ENCODE measurements at places on chromosomes 7 and 10. TPM values are rescaled to one million over a fixed set of nuclear protein-coding genes. Genes with fewer than 3 reads are reported as not detected.

SEMA3C gene
- 17.4 TPM for total RNA-seq

STOX1 gene
- total RNA-seq, result 5.5 TPM

KEL gene
- not detected for total RNA-seq

ANKRD61 gene
- total RNA-seq, result 0.22 TPM

GRCh38 chr10:113621799-113622198, 42.0 kb downstream of the NRAP start:
- no peak for DNase-seq

- DNase-seq, result peak; percentile 25
These were observed 14.1 kb downstream of the NRCAM start for GRCh38 chr7:108442039-108442568.

GRCh38 chr10:852386-852785, 79.1 kb downstream of the LARP4B start:
- no peak for DNase-seq

DNA sequence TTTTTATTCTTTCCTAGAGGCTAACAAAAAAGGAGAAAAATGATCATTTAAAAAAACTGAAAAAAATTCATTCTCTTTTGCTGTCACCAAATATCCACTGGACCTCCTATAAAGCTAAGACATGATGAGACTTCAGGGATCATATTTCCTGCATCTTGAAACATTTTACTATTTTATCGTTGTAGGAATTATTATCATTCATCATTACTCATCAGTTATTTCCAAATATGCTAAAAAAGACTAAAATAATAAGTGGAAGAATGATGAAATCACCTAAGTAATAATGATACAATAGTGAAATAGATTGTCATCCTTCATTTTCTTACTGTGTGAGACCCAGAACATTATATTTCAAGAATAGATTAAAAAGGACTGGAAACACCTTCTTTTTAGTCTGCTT, 28.3 kb downstream of the TAF3 start:
- no peak for DNase-seq

DNA sequence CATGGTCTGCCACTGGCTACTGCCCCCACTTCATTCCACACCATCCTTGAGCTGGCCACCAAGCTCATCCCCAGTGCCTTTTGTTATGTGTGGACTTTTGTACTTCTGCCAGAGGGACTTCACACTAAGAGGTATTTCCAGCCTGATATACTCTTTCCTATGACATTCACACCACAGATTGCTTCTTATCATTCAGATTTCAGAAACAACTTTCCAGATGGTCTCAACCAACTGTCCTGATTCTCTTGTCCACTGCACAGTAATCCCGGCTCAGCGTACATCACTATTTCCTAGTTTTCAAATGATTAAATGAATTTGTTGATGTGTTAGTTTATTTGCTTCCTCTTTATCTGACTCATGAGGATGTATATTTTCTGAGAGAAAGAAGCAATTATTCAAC, 7.1 kb downstream of the CDC14C start:
- DNase-seq, result no peak
